ENCODE measurements at places on chromosomes 6 and 20. TPM values are rescaled to one million over a fixed set of nuclear protein-coding genes. Genes with fewer than 3 reads are reported as not detected.

Gene TMEM244
- not detected for polyA plus RNA-seq

Gene MCHR2
- not detected for polyA plus RNA-seq

Gene TTK
- polyA plus RNA-seq, result not detected

Gene PLCB4
- polyA plus RNA-seq, result not detected
